ENCODE measurements at places on chromosomes 16 and 17.
A peak's percentile ranks its signal among the peaks of the same experiment; 100 is the strongest.

GRCh38 chr16:89084411-89084810, 9.2 kb upstream of the ACSF3 start:
- DNase-seq: no peak

- DNase-seq: no peak
Measured at GRCh38 chr17:50847566-50847965, 12.2 kb downstream of the WFIKKN2 start.

DNA sequence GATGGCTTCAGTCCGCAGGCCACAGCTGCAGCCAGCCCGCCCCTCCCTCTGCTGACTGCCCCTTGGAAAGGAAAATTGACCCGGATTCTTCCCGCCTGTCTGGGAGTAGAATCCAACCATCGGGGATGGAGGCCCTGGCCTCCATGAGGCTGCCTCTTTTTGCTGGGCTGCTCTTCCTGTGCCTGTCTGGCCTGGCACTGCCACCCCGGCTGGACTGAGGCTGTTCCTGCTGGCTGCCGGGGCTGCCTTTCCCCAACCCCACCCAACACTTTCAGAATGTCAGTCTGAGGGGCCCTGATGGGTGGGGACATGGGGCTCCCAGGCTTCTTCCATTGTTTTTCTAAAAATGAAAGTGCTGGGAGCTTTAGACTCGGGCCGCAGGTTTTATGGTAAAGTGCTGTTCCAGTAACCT, 7.3 kb downstream of the BAHCC1 start:
- no peak for DNase-seq

- DNase-seq: no peak
Measured at GRCh38 chr17:13351046-13351445, 250.7 kb downstream of the HS3ST3A1 start.

DNA sequence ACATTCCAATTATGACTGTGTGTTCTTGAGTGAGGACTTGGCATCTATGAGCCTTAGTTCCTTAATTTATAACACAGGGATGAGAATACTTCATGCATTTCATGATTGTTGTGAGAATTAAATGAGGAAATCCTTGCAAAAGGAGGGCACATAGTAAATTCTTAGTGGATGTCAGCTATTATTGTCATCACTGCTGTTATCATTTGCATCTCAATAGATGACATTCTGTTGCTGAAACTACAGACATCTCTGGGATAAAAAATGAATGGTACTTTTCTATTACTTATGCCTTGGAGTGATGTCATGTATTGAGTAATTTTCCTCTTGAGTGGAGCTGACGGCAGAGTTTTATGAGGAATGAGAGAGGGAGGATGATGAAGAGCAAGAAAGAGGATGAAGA, 184.4 kb upstream of the CDH11 start:
- DNase-seq: no peak

- DNase-seq: no peak
Measured at GRCh38 chr16:75225092-75225491, 6.3 kb downstream of the CTRB1 start.

DNA sequence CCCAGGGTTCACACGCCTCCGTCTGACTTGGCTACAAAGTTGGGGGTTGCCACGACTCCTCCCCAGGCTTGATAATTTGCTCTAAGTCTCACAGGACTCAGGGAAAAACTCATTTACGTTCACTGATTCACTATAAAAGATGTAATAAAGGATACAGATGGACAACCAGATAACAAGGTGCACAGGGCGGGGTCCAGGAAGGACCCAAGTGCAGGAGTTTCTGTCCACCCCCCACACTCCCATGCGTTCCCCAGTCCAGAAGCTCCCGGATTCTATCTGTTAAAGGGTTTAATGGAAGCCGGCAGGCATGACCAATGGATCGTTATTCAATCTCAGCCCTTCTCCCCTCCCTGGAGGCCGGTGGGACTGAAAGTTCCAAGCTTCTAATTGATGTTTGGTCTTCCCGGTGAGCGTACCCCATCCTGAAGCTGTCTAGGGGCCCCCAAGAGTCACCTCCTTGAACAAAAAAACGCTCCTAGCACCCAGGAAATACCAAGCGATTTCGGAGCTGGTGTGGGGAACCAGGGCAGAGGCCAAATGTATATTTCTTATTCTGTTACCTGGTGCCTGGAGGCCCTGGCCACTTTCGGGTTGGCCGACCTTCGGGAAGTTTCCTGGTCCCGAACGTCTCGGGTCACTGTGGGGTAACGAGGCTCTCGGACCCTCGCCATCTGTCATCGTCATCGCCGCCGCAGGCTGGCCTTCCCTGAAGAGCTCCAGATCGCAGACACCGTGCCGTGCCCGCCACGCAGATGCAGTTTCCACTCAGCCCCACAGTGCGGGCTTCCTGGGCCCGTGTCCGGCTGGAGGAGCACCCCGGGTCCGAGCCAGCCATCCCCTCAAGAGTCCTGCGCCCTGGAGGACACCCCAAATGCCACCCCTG, 13.5 kb upstream of the METRNL start:
- DNase-seq: no peak

GRCh38 chr17:33302394-33302793, 9.3 kb upstream of the ASIC2 start:
- no peak for DNase-seq

DNA sequence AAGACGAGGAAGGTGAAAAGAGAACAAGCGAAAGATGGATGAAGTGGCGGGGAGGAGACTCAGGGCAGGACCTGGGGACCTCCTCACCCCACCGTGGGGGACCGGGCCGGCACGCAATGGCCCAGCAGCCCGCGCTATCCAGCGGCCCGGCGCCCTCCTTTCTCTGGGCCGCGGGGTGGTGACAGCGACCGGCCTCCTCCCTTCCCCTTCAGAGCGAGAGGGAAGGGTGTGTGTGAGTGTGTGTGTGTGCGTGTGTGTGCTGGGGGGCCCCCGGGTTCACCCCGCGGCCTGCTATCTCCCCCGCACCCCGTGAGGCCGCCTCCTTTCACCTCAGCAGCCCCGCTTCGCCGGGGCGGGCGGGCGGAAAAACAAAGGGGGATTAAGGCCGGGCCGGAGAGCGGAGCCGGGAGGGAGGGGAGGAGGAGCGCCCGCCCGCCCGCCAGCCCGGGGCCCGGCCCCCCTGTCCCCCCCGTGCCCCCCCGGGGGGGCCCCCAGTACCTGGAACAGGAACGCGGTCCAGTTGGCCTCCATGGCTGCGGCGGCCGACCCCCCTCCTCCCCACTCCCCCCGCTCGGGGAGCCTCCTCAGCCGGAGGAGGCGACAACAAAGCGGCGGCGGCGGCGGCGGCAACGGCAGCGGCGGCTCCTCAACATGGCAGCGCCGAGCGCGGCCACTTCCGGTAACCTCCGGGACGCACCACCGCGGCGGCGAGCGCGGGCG, at the start of gene VEZF1:
Gene VEZF1, minus strand, starts transcription at position 674 of the 720 bp plus-strand sequence. Its CDS starts 143 bp downstream, at position 531.
- DNase-seq: peak; percentile 96
